ENCODE measurements at places on chromosomes 12 and 14.

- no peak for DNase-seq
Observed at GRCh38 chr14:77316872-77317301, 3.8 kb downstream of the POMT2 start.

GRCh38 chr14:81571437-81571836, 37.8 kb upstream of the SEL1L start:
- no peak for DNase-seq

DNA sequence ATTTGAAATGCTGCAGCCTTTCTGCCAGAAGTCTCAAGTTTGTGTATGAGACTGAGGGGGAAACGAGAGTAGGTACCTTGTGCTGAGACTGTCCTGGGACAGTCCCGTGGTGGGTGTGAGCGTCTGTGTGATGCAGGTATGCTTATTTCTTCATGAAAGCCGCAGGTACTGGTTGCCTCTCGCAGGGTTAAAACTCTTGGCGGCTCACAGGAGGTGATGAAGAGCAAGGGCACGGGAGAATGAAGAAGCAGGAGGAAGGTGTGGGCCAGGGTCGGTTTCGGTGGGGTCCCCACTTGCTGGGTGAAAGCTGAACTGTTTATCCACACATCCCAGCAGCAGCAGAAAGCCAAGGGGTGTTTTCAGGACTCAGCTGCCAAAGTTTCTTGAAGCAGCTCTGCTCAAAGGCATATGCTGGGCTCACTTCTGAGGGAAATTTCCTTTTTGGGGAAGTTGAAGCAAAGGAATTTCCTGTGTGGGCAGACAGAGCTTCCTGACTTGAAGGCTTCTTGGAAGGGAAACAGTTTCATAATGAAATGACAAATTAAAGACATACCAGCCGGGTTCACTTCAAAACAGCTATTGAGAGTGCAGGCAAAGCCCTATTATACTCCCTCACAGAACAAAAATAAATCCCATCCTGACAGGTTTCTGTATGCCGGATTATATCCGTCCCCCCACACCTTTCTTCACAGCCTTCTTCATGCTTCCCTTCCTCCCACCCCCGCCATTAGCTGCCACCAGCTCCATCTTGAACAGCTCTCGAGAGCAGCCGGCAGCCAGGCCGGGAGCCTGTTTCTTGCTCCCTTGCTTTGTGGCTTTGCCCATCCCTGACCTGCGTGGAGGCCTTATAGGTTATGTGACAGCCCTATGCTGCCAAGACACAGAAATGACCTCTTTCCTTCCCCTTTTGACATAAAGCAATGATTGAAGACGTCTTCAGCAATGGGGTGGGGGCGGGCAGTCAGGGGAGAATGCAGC, 116.6 kb downstream of the ETV6 start:
- DNase-seq: no peak

DNA sequence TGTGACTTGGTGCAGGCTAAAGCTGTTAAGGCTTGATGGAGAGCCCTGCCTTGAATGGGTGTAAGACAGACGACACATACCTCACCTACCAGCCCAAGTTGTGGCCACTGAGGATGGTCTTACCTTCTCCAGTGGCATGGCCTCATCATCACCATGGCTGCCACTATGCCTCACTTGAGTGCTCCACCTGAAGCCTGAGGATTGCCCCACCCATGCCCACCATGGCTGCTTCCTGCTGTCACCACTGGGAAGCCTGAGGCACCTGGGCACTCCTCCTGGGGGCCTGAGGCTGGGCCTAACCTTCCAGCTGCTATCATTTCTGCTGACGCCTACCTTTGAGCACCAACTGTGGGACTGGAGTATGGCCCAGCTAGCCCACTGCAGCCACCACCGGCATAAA, 1605.7 kb upstream of the FLRT2 start:
- no peak for DNase-seq

DNA sequence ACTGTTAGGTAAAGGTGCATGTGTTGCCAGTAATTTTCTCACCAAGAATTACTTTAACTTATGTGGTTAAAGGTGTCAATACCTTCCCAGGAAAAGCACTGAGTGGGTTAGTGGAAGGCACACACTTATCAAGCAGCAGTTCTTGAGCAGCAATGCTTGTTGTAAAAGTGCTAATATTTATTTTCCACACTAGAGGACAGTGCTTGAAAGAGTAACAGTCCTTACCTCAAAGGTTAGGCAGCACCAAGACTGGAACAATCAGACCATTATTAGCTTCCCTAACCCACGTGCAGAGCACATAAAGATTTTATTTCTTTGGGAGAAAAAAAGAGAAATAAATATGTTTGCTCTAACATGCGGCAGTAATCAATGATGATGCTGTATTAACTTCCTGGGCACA, 48.8 kb upstream of the KRR1 start:
- DNase-seq: peak; percentile 45

GRCh38 chr12:64450057-64450640, 1.8 kb upstream of the TBK1 start:
- DNase-seq: no peak

DNA sequence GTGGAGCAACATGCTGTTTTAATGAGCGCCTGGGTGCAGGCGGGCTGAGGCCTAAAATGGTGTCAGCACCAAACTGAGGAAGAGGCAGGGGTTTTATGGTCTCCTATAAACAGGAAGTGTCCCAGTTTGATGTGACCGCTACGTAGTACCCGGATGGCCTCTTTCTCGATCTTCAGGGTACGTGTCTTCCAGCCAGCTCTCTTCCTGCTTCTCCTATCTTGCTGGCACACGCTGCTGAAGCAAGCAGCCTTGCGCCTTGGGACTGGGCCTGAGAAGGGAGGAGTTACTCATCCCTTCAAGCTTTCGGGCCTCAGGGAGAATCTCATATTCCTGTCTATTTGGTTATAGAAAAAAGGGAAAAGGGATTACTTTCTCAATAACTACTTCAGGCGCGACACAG, 28.2 kb upstream of the RNASE1 start:
- DNase-seq: no peak

DNA sequence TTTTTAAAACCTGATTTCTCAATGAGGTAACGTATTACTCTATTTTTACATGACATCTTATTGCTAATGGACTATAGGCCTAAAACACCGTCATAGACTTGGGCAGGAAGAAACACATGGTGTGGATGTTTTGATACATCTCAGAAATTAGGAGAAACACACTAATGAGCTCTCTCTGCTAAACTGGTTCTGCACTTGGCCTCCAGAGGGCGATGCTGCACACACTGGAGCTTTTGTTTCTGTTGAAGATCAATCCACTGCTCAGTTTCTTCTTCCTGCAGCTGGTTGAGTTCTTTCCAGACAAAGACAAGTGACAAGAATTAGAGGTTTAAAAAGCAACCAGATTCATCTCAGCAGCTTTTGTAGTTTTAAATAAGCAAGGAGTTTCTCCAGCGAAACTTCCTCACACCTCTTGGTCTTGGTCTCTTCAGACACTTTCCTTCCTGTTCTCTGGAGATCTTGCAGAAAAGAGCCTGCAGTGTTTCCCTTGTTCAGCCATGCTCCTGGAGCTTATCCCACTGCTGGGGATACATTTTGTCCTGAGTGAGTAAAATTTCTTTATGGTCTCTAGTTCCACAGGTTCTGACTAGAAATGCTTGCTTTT, 178.5 kb upstream of the OR4E1 start:
- peak; percentile 59 for DNase-seq

- DNase-seq: peak; percentile 55
Observed at GRCh38 chr12:20646239-20646827, 48.8 kb upstream of the SLCO1C1 start.

All from HT-29 (cell line).